ENCODE measurements at places on chromosomes 7 and 10.

- DNase-seq: no peak
Observed at GRCh38 chr7:128928159-128928813, 9.4 kb upstream of the IRF5 start.

DNA sequence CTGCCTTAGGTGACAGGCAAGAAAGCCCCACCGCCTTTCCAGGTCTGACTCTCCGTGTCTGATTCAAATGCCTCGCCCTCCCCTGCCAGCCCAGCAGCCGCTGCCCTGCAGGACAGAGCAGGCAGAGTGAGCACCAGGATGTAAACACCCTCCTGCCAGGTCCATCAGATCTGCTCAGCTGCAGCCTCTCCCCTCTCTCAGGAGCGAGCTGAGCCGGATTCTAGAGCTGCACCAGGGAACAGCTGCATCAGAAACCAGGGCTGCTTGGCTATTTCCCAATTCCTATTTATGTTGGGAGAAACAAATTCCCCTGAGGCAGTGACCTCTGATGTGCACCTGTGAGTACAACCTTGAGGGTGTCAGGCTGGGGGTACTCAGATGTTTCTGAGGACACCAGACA, 121.5 kb upstream of the ZMIZ1 start:
- no peak for DNase-seq

GRCh38 chr7:84612981-84613681, 418.5 kb upstream of the SEMA3A start:
- no peak for DNase-seq

DNA sequence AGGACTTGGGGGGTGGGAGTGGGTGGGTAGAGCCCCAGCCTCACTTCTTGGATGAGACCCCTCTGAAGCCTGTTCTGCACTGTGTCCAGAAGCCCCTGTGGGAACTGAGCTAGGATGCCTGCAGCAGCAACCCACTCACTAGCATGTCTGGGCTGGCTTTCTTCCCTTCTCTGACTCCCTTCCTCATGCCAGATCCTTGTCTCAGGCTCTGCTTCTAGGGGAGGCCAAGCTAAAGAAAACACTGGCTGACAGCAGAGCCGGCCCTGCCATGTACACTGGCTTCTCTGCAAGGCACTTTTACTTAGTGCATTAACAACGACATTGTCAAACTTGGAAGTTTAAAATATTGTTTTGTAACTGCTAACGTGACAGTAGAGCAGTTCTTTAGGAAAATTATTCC, 50.2 kb downstream of the ARHGAP22 start:
- DNase-seq: no peak

GRCh38 chr10:132541129-132541528, 3.5 kb downstream of the INPP5A start:
- no peak for DNase-seq

GRCh38 chr7:86929293-86930109, 130.0 kb downstream of the ELAPOR2 start:
- no peak for DNase-seq

DNA sequence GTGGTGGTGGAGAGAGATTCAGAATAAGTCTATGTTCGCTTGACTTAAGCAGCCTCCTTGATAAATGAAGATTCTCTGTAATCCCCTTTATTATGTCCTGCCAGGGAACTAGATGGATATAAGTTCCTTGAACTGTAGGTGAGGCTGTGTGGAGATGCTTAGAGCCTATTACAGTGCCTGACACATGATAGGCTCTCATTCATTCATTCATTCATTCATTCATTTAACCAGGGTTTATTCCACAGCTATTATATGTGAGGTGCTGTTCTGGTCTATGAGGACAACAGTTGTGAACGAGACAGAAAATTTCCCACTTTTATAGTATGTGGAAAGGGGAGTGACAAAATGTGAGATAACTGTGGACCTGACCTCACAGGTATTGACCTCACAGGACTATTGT, 105.6 kb downstream of the ARID5B start:
- no peak for DNase-seq

- DNase-seq: no peak
Observed at GRCh38 chr10:122391875-122392274, 17.4 kb downstream of the PLEKHA1 start.

GRCh38 chr10:25023278-25023677, 6.9 kb downstream of the THNSL1 start:
- DNase-seq: no peak

GRCh38 chr7:99121496-99122021, 22.3 kb downstream of the SMURF1 start:
- no peak for DNase-seq

- DNase-seq: no peak
Observed at GRCh38 chr7:70785427-70785826, 346.5 kb upstream of the GALNT17 start.

DNA sequence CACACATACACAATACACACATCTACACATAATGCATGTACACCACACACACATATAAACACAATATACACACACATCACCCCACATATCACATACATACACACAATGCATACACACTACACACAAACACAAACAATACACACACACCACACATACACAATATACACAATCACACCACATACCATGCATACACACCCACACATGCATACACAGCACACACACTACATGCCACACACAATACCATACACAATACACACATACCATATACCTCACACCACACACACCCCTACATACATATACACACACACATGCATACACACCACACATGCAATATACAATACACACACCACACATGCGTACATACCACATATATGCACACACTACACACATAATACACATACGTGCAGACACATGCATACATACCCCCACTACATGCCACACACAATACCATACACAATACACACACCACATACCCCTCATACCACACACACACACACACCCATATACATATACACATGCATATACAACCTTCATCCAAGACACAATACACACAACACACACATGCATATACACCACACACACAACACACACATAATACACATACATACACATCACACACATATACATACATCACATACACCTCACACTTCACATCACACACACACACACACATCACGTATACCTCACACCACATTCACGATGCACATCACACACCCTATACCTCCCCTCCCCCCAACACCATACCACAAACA, 34.0 kb downstream of the PSMC2 start:
- no peak for DNase-seq

DNA sequence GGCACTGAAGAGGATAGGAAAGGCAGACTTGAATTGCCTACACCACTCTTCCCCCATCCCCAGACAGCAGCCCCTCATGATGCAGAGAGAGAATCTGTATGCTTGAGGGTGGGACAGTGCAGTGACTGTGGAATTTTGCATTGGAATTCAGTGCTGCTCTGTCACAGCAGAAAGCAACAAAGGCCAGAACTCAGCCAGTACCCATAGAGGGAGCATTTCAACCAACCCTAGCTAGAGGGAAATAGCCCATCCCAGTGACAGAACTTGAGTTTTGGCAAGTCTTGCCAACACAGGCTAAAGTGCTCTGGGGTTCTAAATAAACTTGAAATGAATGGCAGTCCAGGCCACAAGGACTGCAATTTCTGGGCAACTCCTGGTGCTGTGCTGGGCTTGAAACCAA, 80.4 kb downstream of the TES start:
- DNase-seq: no peak

DNA sequence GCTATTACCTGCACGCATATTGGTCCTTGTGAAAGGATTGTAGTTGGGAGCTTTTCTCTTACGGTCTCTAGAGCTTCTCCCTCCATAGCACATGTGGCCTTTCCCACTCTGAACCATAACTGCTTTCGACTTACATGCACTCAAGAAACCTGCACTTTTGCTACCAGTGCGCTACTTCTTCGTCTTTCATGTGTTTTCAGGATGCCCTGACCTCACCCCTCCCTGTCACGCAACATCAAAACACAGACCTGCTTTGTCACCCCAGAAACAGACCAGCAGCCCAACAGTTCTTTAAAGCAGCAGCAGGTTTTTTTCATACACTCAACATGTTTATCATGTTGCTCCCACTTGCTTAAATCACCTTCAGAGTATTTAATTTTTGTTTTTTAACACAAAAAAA, 243.5 kb upstream of the TCF7L2 start:
- no peak for DNase-seq

DNA sequence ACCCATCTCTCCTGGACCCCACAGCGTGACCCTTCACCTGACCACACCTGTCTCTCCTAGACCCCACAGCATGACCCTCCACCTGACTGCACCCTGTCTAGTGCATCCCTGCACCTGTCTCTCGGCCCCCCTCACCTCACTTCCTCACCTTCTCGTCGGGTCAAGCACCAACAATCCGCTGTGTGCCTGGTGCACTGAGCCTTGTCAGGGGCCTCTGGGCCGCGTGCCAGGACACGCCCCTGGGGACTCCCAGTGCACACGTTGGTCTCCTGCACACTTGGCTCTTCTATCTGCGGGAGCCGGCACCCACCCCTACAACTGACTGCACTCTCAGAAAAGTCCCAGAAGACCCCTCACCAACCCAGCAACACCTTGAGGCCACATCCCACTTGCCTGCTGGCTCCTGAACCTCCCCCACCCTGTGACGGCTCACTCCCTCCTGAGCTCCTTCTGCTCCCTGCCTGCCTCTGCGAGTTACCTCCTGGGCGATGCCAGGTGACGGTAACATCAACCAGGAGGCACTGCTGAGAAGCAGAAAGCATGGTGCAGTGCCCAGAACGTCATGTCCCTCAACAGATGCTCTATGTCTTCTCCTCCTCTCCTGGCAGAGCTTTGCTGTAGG, 147.6 kb downstream of the DIP2C start:
- no peak for DNase-seq

- DNase-seq: no peak
Observed at GRCh38 chr7:91465595-91466061, 201.4 kb downstream of the FZD1 start.

GRCh38 chr7:80066639-80067038, 68.0 kb upstream of the GNAI1 start:
- no peak for DNase-seq

- no peak for DNase-seq
Observed at GRCh38 chr7:141145630-141145982, 71.7 kb downstream of the TMEM178B start.

DNA sequence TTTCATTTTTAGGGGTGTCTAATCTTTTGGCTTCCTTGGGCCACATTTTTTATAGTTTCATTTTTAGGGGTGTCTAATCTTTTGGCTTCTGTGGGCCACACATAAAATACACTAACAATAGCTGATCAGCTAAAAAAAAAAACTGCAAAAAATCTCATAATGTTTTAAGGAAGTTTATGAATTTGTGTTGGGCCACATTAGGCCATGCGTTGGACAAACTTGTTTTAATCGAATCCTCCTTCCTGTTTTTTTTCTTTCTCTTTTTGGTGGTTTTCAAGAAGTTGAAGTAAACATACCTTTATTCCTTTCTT, 37.4 kb downstream of the ZNRF2 start:
- no peak for DNase-seq

GRCh38 chr7:85806321-85806720, 619.5 kb upstream of the SEMA3D start:
- no peak for DNase-seq

- no peak for DNase-seq
Observed at GRCh38 chr7:91519241-91520158, 255.3 kb downstream of the FZD1 start.

DNA sequence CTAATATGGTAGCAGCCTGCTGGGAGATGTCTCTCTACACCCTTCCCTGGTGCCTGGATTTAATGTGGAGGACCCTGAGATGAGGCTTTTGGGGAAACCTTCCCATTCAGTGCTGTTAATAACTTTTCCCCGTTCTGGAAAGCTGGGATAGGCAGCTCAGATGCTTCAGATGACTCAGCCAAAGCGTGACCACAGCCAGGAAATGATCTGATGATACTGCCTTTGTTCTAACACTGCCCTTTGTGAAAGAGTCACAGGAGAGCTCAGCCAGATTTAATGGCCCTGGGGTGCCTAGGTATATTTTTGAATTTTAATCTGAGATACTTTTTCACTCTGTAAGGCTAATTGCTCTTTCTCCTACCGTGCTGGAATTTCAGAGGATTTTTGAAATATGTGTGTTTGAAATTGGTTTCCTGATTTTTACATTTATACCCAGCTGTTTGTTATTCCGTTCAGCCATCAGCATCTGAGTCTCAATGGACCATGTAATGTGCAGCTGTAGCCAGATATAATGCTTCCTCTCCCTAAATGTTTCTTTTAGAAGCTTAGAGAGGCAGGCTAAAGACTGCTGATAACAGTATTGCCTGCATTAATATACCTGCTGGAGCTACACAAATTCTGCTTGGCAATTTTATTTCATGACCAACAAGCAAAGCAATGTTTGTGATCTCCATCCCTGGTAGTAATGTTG, 17.8 kb downstream of the CELF2 start:
- DNase-seq: no peak

DNA sequence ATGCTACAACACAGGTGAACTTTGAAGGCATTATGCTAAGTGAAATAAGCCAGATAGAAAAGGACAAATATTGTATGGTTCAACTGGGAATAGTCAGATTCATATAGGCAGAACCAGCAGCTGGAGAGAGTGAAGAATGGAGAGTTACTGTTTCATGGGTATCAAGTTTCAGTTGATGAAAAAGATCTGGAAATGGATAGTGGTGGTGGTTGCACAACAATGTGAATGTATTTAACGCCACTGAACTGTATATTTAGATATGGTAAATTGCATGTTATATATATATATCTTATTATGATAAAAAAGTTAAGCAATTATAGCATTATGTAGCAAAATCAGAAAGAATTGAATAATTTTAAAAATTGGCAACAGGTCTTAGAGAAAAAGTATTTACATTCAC, 3.9 kb downstream of the LMBR1 start:
- DNase-seq: no peak

- DNase-seq: no peak
Observed at GRCh38 chr10:51425431-51425830, 274.0 kb downstream of the CSTF2T start.

DNA sequence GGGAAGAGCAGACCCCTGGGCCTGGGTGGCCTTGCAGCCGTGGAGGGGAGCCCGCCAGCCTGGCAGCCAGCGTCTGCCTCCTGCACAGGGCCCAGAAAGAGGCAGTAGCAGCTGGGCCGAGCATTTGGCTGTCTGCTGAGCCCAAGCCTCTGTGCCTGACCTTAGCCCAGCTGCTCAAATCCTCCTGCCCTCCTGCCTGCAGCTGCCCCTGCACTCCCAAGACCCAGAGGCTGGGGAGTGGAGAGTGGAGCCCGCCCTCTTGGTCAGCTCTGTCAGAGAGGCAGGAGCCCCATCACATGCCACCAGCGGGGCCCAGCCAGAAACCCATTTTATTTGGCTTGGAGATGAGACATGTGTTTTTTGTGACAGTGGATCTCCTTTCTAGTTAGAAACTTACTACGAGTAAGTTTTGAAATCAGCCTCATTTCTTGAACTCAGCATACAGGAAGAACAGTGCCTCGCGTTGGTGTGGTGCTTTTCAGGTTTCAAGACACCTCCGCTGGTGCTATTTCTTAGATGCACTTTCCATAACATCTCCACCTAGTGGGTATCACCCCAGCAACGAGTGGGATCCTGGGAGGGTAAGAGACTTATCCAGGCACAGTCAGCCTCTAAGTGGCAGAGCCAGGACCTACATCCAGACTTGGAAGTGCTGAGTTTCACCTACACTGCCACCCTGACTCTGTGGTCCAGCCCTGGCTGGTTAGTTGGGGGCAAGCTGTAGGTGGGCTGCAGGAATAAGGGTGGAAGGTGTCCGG, 477.1 kb downstream of the RPS24 start:
- no peak for DNase-seq
